ENCODE measurements at places on chromosomes 1 and 21.

GRCh38 chr1:181503171-181503810 lies 20.0 kb downstream of the CACNA1E start:
- DNase-seq, result no peak

DNA sequence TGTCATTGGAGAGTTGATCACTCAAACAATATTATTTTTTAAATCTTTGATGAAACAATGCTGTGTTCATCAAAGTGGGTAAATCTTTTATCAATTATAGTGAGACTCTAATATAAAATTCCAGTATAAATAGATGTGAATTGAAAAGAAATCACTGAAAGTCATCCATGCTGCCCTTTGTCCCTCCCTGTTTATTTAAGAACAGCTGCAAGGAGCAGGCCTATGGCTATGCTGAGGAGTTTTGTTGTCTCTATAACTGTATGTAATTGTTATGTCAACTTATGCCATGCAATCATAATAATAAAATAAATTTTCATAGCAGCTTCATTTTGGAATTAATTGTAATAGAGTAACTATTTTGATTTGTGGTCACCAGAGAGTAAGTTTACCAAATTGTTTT lies 1272.4 kb upstream of the ADGRL4 start:
- DNase-seq, result no peak

GRCh38 chr21:38861989-38862683 lies 56.4 kb downstream of the ETS2 start:
- DNase-seq, result no peak

DNA sequence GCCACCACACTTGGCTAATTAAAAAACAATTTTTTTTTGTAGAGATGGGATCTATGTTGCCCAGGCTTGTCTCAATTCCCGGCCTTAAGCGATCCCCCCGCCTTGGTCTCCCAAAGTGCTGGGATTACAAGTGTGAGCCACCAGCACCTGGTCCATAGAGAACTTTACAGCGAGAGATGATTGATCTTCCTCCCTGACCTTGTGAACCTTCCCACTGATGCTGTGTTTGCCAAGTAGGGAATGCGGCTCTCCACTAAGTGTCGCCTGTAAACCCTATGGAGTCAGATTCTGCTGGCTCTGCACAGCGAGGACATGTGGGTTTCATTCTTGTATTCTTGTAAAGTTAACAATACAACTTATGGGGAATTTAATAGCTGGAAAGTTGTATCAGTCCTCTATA lies 81.3 kb upstream of the LYST start:
- DNase-seq, result no peak

DNA sequence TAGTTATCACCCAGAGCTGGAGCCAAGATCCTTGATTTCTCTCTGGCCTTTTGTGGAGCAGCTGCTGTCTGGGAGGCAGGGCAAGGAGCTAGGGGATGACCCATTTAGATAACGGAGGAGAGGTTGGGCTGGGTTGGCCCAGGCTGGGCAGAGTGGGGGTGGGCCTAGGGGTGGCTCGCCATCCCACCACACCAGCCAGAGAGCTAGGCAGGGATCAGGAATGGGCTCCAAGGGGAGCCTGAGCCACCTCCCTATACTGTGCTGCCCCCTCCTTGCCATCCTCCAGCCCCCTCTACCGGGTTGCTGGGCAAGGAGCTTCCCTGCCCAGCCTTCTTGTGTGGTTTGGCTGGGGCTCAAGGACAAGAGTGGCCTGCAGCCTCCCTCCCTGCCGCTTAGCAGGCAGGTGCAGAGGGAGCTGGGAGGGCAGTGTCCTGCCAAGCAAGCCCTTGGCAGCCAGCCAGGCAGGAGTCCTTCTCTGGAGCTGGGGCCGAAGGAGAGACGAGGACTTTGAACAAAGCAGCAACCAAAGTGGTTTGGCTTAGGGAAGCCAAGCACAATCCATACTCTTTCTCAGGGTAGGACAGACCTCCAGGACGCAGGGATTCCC lies 4.1 kb downstream of the NUAK2 start:
- DNase-seq, result no peak

DNA sequence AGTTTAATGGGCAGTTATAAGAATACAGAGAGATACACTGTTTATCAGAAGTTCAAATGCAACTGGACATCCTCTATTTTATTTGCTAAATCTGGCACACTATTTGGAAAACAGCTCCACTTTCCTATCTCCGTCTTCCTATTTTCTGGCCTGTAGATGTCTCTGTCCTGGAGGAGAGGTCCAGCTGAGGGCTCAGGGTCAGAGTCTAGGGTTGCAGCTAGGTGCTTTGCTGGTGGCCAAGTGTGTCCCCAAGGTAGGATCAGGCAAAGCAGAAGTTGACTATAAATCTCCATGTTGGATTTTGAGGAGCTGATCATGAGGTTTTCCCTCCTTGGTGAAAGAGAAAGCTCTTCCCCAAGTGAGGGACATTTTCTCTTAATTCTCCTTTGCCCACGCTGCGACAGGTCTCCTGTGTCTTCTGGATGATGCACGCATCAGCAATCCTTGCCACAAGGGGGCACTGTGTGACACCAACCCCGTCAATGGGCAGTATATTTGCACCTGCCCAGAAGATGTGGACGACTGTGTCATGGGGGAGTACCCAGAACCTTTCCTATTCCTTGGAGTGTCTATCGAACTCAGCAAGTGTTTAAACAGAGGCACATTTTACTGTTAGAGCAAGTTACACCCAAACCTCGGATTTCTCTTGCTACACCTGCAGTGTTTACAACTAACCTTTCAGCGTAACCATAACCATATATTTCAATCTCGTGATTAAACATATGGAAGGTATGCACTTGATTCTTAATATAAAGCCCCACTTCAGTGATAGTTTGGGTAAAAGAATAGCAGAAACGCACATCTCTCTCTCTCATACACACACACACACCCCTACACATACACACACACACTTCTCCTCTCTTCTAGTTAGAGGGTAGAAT lies 10.2 kb downstream of the ADAM30 start:
- peak; percentile 63 for DNase-seq

GRCh38 chr21:46325073-46325912 lies 1.3 kb downstream of the PCNT start:
- no peak for DNase-seq

DNA sequence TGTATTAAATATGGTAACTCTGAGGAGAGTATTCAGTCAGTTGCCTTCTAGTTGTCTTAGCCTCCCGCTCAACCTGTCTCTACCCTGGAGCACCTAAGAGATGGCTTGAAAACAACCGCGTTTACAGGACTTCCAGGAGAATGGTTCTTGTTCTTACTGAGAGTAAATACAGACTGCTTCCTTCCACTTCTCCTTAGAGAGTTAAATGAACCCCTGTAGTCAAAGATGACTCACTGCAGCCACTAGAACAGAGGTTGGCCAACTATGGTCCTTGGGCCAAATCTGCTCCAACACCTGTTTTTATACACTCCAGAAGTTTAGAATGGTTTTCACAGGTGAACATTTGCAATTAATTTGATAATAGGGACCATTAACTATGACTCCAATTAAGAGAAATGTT lies 60.1 kb upstream of the ASB17 start:
- no peak for DNase-seq

- no peak for DNase-seq
Observed at GRCh38 chr1:25556791-25557476, 13.5 kb downstream of the LDLRAP1 start.

- DNase-seq, result no peak
Observed at GRCh38 chr1:14929547-14930246, 223.8 kb upstream of the TMEM51 start.

All from omental fat pad (tissue), 4 donors.